Activated CD4-positive, alpha-beta memory T cell treated with anti-CD3 and anti-CD28 coated beads for 36 hours (primary cell): ENCODE measurements at places on chromosomes 7 and 10. TPM values are rescaled to one million over a fixed set of nuclear protein-coding genes. Genes with fewer than 3 reads are reported as not detected.

DNA sequence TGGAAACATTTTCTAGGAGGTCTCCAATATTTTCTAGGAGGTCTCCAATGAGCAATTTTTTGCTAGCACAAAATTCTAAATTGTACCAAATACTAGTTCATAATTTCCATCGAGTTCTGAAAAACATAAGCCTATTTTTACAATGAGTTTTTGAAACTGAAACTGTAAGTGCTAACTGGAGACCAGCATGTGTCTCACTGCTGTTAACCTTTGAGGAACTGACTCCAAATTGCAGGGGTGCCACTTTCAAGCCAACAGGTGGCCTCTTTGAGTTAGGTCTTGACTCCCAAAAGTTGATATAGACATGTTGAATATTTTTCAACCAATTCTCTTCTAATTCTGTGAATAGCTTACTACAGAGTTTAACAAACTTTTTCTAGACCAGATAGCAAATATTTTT lies 58.8 kb downstream of the CAV1 start:
- peak; percentile 39 for DNase-seq

GRCh38 chr10:137606-138005 lies 2.4 kb downstream of the ZMYND11 start:
- no peak for DNase-seq

GRCh38 chr7:47951374-47951773 lies 3.1 kb upstream of the PKD1L1 start:
- DNase-seq, result no peak

- peak; percentile 52 for DNase-seq
Observed at GRCh38 chr7:32502728-32503127, 7.4 kb downstream of the AVL9 start.

The TBC1D12 gene
- total RNA-seq, result 0.62 TPM

The MXI1 gene
- total RNA-seq, result 33.1 TPM

DNA sequence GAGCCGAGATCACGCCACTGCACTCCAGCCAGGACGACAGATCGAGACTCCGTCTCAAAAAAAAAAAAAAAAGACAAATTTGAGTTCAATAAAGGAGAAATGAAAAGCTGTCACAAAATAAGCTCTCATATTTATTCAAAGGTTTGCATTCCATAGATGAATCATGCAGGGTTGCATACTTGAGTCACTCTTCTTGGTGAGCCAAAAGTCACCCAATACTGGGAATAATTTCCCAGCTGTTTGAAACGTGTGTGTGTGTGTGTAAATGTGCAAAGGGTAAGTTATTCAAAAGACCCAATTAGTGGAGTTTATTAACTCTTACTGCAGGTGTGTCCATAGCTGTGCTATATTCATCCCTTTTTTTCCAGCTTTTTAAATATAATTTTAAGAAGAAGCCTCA lies 297.7 kb downstream of the CCDC3 start:
- DNase-seq, result no peak

The ODAD2 gene
- total RNA-seq, result not detected

The PPP1R17 gene
- total RNA-seq, result not detected

The MINDY4 gene
- 1.1 TPM for total RNA-seq

GRCh38 chr7:72038022-72038732 lies 374.0 kb downstream of the CALN1 start:
- DNase-seq, result no peak

GRCh38 chr7:125529249-125529648 lies 599.6 kb upstream of the POT1 start:
- no peak for DNase-seq

The MYL10 gene
- not detected for total RNA-seq

DNA sequence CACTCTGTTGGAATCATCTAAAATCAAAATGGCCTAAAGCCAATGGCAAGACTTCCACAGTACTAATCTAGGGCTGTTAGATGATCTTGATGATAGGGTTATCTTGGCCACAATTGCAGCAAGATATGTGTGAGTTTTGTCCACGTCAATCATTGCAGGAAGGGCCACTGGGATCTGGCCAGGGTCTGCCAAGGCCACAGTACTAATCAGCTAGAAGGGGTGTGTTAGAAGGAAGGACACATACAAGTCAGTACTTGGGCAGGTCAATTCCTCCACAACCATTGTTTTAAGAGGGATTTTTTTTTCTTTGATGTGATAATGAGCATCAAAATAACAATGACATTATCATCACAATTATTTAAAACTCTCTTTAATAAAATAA lies 1.6 kb downstream of the LMOD2 start:
- no peak for DNase-seq

The SORCS3 gene
- not detected for total RNA-seq

GRCh38 chr10:98268694-98269431 lies 869 bp upstream of the LOXL4 start:
- DNase-seq, result no peak

DNA sequence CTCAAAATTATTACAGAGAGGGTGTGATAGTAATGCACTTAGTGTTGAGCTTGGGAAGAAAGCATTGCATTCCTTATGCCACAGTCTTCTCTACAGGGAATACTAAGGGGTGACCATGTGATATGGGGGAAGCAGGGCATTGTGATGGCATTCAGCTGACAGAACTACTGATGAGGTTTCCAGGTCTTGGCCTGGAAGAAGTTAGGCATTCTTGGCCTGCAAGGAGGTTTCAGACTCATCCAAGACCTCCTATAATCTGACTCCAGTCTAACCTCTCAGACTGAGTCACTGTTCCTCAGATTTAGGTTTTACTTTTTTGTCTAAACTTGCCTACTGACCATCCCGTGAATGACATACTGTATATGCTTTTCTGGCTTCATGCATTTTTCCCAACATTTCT lies 7.9 kb downstream of the STMP1 start:
- no peak for DNase-seq

DNA sequence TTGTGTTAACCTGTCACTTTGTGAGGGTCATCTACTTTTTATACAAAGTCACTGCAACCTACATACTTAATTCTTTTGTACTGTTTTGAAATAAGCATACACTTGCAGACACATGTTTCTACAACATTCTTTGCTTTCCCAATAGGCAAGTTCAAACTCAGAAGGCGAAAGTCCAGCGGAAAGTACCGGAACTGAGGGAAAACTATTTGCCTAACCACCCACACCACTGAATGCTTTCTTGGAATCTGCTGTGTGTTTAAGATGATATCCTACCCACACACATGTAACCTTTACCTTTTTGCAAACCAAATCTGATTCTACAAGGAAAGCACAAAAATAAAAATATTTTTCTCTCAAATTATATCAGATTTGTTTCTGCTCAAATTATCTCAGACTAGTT lies 139.4 kb upstream of the AGR3 start:
- DNase-seq, result no peak

GRCh38 chr10:99045671-99046070 lies 190.0 kb downstream of the HPSE2 start:
- no peak for DNase-seq

GRCh38 chr7:96151889-96152288 lies 170.0 kb downstream of the SLC25A13 start:
- DNase-seq, result no peak

The CFAP70 gene
- total RNA-seq, result 0.80 TPM

DNA sequence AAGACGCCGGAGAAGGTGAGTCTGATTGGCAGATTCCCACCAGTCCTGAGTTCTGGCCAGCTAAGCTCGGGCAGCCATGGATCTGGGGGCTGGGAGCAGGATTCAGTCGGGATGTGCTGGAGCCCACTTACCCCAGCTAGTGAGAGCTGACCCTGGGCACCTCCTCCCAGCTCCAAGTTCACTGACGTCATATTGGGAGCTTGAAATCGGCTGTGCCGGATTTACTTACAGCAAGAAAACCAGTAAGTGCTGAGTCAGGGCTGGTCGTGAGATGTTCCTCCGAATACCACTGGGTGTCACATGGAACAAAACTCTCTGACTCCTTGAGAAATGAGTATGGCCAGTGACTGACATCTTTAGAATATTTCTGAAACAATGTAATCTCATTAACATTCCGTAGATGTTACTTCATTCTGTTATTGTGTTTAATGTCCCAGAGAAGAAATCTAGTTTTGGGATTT lies 621.2 kb downstream of the SDK1 start:
- no peak for DNase-seq

DNA sequence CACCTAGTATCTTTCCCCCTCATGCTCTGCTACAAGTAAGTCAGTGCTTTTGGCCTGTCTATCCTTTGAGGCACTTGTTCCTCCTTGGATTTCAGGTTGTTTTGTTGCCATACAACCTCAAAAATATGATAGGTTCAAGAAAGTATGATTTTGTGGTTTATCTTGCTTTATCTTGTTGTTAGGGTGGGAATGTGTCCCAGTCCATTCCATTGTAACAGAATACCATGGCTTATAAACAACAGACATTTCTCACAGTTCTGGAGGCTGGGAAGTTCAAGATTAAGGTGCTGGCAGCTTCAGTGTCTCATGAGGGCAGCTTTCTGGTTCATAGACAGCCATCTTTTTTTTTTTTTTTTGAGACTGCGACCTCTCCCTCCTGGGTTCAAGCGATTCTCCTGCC lies 72.1 kb downstream of the TMEM270 start:
- DNase-seq, result no peak

The SLC18A2 gene
- not detected for total RNA-seq

- no peak for DNase-seq
Observed at GRCh38 chr7:78080811-78081210, 282.2 kb downstream of the PHTF2 start.

DNA sequence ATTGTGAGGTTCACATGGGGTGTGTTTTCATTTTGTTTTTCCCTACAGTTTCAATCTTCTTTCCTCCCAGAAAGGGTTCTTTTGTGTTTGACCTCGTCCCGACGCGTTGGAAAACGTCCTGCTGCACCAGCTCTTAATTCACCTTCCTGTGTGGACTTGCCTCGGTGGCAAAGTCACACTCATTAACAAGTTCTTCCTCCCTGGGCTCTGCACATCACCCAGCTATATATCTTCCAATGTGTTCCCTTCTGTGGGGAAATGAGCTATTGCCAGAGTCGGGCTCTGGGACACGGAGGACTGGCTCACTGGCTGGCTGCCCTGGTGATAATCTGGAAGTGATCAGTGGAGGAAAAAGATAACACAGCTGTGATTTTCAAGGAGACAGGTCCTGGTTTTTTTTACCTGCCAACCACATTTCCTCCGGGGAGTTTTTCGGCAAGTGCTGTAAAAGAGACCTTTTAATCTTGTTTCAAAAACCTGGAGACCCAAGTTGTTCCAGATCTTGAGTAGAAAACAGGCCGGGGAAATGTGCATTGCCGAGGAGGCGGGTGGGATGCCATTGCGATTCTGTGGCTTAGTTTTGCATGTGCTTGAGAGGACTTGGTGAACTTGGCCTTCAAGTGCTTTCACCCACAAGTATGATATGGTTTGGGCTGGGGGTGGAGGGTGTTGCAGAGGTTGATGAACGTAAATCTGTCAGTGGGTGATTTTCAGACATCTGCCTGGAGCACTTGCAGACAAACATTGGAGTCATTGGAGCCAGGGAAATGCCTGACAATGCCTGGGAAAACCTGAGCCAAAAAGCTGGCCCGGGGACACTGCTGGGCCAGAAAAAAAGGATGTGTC lies 96.5 kb upstream of the CREB5 start:
- DNase-seq, result no peak

The FXYD4 gene
- total RNA-seq, result not detected

GRCh38 chr10:13078912-13079775 lies 20.8 kb upstream of the OPTN start:
- no peak for DNase-seq

- DNase-seq, result no peak
Observed at GRCh38 chr10:86153751-86154150, 212.8 kb downstream of the GRID1 start.

DNA sequence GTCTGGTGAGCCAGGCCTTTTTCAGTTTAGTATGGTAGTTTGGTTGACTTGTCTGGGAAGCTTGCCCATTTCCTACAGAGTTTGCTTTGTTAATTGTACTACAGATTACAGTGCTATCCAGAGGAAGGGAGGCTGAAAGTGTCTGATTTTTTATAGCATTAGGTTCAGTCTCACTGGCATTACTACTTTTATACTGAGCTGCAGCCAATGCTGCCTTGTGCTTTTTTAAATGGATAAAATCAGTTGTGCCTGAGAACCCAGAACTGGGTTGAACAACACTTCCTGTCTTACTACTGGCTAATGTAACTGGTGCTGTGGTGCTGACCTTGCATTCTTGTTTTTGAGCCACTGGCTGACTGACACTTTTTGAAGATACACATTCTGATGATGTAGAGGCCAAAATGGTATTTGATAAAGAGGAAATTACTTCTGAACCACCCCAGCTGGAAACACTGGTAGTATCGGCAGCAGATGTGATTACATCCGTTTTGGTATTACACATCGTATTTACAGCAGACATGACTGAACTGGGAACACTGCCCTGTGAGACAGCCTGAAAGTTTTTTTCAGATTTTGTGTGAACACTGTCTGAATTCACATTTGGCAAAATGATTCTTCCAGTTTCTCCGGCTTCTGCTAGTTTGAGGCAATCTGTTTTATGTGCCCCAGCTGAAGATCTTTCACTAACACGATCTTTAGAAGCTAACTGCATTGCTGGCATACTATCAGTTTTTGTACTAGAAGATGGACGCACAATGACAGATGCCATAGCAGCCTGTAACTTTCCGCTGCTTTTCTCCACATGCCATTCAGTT lies 74.1 kb downstream of the NRBF2 start:
- peak; percentile 20 for DNase-seq

DNA sequence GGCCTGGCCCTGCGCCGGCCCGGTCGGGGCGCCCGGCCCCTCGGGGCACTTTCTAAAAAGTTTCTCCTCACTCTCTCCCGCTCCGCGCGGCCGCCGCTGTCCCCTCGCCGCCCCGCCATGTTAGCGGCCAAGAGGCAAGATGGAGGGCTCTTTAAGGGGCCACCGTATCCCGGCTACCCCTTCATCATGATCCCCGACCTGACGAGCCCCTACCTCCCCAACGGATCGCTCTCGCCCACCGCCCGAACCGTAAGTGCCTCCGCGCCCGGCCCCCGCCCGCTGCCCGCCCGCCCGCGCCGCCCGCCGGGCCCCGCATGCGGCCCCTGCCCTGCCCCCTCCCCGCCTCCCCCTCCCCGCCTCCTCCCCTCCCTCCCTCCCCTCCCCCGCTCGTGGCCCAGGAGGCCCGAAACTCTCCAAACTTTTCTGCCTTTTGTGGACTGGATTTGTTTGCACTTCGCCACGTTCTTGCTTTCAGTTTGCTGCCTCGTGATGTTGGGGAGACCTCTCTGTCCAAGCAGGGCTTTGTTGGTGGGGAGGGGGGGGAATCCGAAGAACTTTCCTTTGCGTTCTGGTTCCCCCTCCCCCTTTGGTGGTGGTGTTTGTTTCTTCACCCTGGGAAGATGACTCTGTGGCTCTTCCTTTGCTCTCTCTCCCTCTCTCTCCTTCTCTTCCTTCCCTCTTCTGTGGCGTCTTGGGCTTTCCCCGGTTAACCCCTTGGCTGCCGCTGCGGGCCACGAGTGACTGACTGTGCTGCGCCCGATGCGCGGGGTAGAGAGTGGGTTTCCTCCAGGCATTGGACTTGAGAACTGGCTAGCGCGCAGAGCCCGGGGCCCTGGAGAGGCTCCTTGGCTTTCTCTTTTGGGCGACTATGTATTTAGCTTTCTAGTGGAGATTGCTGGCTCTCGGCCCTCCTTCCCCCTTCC lies 1.6 kb downstream of the TCF7L2 start:
- DNase-seq, result peak; percentile 57

The PIK3AP1 gene
- total RNA-seq, result 4.3 TPM
